ENCODE measurements at places on chromosomes 7 and 10. TPM values are rescaled to one million over a fixed set of nuclear protein-coding genes. Genes with fewer than 3 reads are reported as not detected.

PI4K2A gene
- 11.0 TPM for total RNA-seq

KLF14 gene
- not detected for total RNA-seq

- H3K4me3 ChIP-seq, result no peak overlapping the region
- H3K4me1 ChIP-seq, result peaks cover 5% of the 10 kb centered on the region
- H3K27ac ChIP-seq, result peak overlapping the region; percentile 42
- H3K36me3 ChIP-seq, result no peaks in the 10 kb centered on the region
These were observed 220.6 kb downstream of the ARHGAP12 start for GRCh38 chr10:31708046-31708445.

DNA sequence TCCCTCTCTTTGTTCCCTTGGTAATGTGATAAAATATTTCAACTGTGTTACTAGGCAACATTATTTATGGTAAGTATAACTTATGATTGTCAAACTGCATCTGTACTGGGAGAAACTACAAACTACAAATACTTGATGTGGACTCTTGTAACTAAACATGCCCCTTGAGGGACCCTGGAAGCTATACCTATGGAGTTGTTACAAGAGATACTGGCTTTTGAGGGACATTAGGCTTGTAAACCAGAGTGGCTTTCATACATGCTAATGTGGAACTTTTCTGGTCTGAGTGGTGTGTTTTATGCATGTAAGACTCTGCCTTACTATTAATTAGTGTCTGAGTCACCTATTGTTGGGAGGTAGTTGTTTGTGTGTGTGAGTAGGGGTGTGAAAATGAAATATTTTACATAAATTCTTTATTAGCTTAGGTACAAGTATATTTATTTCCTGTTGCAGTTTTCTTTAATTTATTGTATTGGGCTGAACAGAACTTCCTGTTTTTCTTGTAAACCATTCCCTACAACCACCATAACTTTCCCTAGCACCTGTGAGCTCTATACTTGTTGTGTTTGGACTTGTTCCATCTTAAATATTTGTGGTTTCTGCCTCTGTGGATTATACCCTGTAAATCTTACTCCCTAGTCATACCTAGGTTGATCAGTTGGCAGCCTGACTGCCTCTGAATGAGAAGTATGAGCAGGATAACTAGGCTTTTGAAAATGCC is 49.8 kb downstream of the STK31 start:
- no peaks in the 10 kb centered on the region for H3K27me3 ChIP-seq
- H3K27ac ChIP-seq, result no peak overlapping the region
- DNase-seq, result peak; percentile 29
- no peaks in the 10 kb centered on the region for H3K36me3 ChIP-seq
- no peaks in the 10 kb centered on the region for H3K4me1 ChIP-seq

- H3K27ac ChIP-seq, result no peak overlapping the region
- no peaks in the 10 kb centered on the region for H3K36me3 ChIP-seq
- H3K4me1 ChIP-seq, result no peaks in the 10 kb centered on the region
- no peak overlapping the region for H3K4me3 ChIP-seq
- no peak for DNase-seq
These were observed 15.0 kb downstream of the ELN start for GRCh38 chr7:74042746-74043522.

DNA sequence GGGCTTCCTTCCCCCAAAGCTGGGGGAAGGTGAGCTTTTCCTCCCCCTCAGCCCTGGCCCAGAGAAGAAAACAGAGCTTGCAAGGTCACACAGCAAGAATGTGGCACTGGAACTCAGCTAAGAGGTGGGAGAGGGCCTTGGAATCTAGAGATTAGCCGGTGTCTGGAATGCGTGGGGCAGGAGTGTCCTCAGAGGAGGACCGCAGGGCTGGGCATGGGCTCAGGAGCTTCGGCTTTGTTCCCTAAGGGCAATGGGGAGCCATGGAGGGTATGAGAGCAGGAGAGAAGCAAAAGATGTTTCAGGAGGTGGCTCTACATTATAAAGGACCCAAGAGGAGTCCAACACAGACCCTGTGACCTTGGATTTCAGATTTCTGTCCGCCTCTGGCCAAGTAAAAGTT is 127.2 kb upstream of the TNRC18 start:
- DNase-seq, result no peak
- no peak overlapping the region for H3K4me3 ChIP-seq
- no peaks in the 10 kb centered on the region for H3K4me1 ChIP-seq
- H3K36me3 ChIP-seq, result no peaks in the 10 kb centered on the region
- H3K27me3 ChIP-seq, result no peaks in the 10 kb centered on the region

FXYD4 gene
- total RNA-seq, result not detected

DNA sequence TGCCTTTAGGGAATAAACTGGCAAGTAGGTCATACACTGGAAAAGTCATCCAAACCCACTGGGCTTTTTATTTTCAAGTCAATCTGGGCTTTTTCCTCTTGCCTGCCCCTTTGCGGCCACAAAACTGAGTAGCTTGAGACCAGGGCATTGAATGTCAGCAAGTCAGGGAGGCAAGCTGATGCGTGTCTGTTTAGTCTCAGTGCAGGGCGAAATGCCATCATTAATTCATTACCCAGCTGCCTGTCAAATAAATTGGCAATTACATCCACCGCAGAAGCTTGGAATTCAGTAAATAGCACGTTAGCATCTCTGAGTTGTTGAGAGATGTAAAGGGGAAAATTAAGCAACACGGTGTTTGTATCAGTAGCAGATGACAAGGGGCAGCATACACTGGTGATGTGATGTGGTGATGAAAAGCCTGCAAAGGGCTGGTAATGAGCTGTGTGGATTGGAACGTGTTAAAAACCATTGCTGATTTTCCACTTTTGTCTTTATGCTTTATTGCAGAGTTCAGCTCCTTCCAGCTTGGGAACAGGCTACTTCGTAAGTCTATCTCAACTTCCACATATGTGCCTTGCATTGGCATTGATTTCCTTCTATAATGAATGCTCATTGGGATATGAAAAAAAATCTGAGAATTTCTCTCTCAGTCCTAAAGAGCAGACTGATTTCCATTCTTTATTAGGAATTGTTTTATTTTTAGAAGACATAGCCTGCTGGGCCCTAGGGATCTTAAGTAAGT is 535.9 kb downstream of the AUTS2 start:
- H3K4me1 ChIP-seq, result no peaks in the 10 kb centered on the region
- no peak overlapping the region for H3K27ac ChIP-seq
- no peaks in the 10 kb centered on the region for H3K36me3 ChIP-seq
- no peaks in the 10 kb centered on the region for H3K27me3 ChIP-seq
- no peak overlapping the region for H3K4me3 ChIP-seq

HOXA11 gene
- 2.9 TPM for total RNA-seq

GNAT3 gene
- not detected for total RNA-seq

- peaks cover 8% of the 10 kb centered on the region for H3K4me1 ChIP-seq
- H3K4me3 ChIP-seq, result no peak overlapping the region
- H3K36me3 ChIP-seq, result no peaks in the 10 kb centered on the region
- H3K27me3 ChIP-seq, result peaks cover 32% of the 10 kb centered on the region
- H3K27ac ChIP-seq, result no peak overlapping the region
These were observed 4.9 kb downstream of the SMARCD3 start for GRCh38 chr7:151243408-151244195.

All from colonic mucosa (tissue), 4 donors.